ENCODE measurements at places on chromosomes 7 and 10.

DNA sequence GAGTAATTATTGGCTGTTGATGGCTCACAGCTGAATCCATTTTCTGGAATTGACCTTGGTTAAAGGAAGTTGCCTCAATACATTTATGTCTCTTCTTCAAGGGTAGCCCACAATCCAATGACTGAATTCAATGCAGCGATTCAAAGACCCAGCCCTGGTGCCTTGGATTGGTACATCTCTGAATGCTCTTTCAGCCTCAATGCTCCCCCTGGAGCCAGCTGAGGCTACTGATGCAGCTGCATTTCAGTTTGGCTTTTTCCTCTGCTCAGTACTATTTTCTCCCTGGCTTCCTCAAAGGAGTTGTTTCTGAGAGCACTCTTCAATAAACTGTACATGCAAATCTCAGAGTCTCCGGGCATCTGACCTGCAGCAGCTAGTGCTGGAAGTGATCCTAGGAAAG lies 633 bp upstream of the EBLN1 start:
- DNase-seq, result no peak

DNA sequence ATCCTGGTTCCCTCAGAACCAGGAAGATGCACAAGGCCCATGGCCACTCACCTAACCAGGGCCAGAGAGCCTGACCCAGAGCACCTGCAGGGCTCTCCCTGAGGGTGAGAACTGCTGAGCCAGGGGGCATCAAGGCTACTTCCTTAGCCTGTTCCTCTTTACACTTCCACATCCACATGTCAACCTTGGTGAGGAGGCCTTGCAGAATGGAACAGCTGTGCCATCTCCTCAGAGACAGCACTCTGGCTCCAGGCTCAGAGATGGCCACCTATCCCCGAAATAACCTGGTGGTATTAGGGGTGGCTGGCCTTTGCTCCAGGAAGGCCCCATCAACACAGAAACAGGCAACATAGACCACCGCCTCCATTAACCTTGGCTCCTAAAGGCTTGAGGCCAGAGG lies 473.0 kb downstream of the RPS24 start:
- no peak for DNase-seq

GRCh38 chr7:159070431-159071148 lies 74.1 kb downstream of the VIPR2 start:
- no peak for DNase-seq

- no peak for DNase-seq
These were observed 190.0 kb downstream of the PLXNA4 start for GRCh38 chr7:132386201-132386681.

DNA sequence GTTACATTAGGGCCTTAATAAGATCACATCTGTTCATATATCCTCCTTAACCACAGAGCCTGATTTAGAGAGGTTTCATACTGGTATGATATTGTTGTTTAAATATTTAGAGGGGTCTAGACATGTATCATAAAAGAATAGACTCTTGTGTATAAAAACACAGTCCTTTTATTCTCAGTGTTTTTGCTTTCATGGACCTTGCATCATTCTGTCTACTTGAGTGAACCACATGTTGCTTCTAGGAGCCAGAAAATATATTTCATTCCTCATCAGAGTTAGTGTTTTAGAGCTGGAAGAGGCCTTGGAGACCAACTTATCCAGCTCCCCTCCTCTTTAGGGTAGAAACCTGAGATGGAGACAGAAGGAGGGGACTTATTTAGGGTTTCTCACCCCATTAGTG lies 312.8 kb downstream of the LRMDA start:
- no peak for DNase-seq

- no peak for DNase-seq
These were observed 122.4 kb downstream of the MAPK8 start for GRCh38 chr10:48428896-48429295.

DNA sequence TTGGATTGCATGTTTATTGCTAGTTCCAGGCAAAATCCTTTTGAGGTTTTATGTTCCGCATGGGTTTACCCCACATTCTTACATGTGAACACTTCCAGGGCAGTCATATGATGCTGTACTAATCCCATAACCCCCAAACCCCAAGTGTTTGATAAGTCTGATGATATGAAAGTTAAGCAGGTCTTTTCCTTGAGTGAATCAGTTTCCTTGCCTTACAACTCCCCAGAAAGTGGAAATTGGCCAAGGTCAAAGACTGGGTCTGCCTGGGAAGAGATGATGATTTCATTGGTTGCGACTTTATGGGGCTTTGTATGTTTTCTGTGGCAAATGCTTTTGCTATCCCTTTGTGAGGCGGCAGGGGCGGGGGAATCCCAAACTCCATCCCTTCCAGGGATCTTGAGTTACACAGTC lies 24.7 kb downstream of the AFAP1L2 start:
- no peak for DNase-seq

GRCh38 chr10:45421221-45422097 lies 47.4 kb downstream of the ALOX5 start:
- DNase-seq, result no peak

- DNase-seq, result no peak
These were observed 714 bp upstream of the KCND2 start for GRCh38 chr7:120272261-120272660.

- no peak for DNase-seq
These were observed 103.8 kb downstream of the PDGFA start for GRCh38 chr7:415646-416525.

DNA sequence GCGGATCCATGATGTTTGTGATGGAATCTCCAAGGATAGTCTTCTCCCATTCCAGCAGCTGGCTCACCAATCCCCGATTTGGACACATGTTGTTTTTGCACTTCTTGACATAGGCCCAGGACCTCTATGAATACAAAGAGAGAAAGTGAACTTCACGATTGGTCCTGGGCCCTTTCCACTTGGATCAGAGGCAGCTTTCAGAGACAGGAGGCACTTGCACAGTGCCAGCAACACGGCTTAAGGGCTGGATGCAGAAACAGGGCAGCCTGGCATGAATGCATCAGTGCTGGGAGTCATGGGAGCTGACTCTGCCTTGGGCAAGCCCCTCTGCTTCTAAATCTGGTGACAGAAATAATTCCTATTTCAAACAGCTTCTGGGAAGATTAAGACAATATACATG lies 2.1 kb upstream of the TMEM120A start:
- no peak for DNase-seq

GRCh38 chr7:106795877-106796231 lies 69.2 kb upstream of the PIK3CG start:
- DNase-seq, result no peak

- DNase-seq, result no peak
These were observed 254.3 kb downstream of the CDK14 start for GRCh38 chr7:90850471-90850870.

DNA sequence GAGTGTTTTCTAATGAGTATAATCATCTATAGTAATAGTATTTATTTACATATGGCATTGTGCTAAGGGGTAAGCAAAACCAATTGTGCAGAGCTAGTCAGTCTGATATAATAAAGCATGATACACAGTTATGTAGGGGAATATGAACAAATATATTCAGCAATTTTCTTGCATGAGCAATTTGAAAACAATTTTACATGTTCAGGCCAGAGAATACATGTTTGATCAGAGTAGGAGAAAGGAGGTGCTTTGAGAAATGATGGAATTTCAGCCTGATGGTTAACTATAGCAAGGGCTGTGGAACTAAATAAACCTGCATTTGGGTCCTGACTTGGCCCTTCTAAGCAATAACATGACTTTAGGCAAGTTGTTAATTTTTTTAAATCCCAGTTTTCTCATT lies 214.5 kb downstream of the TWIST1 start:
- DNase-seq, result no peak

GRCh38 chr10:71267508-71268240 lies 51.4 kb upstream of the SLC29A3 start:
- DNase-seq, result no peak

GRCh38 chr7:100141555-100141949 lies 7.2 kb upstream of the LAMTOR4 start:
- DNase-seq, result no peak

DNA sequence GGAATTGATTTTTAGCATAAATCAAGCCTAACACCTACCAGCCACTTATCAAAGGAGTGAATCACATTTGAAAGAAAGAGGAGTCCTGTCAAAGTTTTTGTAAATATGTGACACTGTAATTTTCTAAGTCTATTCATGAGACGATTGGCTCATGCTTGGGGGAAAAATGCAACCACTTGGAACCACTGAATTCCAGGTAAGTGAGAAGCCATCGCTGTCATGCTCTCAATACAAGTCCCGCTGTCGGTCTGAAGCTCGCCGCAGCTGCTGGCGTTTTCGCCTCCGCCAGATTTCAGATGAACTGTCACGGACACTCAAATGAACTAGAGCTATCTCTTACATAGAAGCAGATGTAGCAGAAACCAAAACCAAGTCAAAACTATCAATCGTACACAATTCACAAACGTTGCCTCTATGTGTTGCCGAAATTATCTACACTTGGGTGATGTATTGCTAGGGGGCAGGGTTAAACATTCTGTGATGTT lies 279.8 kb upstream of the FZD8 start:
- no peak for DNase-seq

- DNase-seq, result no peak
These were observed 95.5 kb upstream of the FAM20C start for GRCh38 chr7:96861-97260.

DNA sequence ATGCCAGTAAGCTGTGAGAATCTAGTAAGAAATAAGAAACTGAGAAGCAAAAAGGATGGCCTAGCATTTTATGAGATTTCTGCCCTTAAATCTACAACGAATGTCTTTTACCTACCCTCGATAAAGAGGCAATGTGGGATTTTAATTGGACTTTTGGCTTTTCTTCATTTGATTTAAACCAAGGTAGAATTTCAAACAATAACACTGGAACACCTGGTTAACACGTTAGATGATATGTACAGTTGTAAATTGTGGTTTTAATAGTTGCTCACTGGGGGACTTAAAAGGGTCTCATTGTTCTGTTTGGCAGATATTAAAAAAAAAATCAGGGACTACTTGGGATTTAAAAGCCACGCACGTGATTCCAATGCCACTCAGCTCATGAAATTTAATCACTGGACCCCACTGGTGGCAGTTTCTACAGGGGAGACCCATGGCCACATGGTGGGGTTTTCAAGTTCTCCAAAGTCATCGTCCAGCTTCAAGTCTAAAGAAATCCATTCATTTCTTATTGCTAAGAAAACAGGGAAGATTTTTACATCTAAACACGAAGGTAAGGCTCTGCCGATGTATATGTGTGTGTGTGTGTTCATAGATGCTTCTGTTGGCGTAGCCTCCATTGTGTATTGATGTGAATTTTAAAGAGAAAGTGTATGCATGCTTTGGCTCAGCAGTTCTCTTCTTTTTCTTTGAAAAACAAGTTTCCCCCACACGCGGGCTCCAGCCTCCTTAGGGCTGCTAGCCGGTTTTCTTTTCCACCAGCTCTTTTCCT lies 588.6 kb upstream of the MKI67 start:
- DNase-seq, result no peak

GRCh38 chr7:28957064-28957750 lies 923 bp downstream of the TRIL start:
- DNase-seq, result no peak

DNA sequence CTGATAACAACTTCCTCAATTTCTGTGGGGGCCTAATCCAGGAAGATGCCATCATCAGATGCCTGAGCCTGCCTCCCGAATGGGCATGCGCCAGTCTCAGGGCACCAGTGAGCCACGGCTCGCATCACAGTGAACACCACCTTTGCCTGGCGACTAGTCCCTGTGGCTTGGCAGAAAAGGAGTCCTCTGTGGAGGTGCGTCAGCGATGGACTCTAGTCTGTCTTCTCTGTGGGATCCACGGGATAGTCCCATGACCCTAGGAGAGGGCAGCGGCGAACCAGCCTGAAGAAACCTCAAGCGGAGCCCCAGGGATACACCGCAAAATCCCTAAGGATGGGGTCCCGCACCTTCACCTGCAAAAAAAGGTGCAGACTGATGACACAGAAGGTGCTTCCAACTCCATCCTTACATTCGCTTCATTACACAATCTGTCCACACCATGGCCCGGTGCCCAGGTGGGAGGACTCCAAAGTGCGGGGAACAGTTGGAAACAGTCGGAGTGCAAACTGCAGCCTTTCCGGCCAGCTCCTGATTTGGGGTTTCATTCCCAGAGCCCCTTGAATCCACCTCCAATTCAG lies 35.1 kb upstream of the ZNF273 start:
- DNase-seq, result no peak

DNA sequence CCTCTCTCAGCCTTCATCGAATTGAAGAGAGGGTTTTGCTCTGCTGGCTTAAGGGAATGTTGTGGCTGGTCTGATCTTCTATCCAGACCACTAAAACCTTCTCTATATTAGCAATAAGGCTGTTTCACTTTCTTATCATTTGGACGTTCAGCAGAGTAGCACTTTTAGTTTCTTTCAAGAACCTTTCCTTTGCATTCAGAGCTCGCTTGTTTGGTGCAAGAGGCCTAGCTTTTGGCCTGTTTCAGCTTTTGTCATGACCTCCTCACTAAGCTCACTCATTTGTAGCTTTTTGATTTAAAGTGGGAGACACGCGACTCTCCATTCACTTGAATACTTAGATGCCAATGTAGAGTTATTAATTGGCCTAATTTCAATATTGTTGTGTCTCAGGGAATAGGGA lies 3.9 kb downstream of the MPP7 start:
- DNase-seq, result no peak

DNA sequence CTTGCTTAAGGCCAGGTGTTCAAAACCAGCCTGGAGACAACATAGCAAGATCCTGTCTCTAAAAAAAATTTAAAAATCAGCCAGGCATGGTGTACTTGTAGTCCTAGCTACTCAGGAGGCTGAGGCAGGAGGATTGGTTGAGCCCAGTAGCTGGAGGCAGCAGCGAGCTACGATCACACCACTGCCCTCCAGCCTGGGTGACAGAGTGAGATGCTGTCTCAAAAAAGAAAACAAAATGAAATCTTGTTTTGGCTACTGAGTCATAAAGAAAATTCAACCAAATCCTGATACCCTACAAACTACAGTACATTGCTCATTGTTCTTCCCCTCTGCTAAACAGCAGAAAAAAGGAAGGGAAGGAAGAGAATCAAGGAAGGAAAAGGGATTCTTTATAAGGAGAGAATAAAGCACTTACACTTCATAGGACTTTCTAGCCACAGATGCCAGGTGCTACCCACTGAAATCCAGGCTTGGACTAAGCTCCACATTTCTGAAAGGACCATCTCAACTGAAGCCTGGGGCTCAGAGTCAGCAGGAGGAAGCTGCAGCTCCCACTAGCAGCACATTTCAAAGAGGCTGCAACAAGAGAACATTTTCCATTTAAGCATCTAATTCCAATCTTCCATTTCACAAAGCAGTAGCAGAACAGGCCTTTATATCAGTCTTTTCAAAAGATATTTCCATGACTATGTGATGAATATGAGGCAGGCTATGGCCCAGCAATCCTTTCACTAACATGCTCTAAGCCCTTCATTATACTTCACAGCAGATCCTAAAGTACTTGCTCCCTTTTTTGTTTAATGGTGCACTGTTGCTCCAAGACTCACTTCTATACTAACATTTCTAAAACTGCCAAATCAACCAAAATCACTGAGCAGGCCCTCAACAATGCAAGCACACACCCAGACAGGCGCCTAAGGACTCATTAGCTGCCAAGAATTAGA lies 13.5 kb downstream of the TNPO3 start:
- no peak for DNase-seq

DNA sequence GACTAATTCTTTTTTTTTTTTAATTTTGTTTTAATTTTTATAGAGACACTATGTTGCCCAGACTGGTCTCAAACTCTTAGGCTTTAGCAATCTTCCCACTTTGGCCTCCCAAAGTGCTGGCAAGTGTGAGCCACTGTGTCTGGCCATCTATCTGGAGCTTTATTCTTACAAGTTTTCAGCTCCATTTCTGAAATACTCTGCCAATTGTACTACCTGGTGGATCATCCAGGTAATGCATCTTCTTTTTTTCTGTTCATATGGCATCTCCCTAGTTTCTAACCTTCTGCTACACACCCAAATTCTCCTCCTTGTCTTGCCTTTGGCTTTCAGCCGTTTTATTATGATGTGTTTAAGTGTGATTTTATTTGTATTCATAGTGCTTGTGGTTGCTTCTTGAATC lies 40.2 kb downstream of the ZNF365 start:
- no peak for DNase-seq

Measured in stimulated activated CD4-positive, alpha-beta T cell treated with anti-CD3 and anti-CD28 coated beads, Interleukin-4, amount 100 ng/mL, for 24 hours (primary cell).